ENCODE measurements at places on chromosomes 12 and 14. TPM values are rescaled to one million over a fixed set of nuclear protein-coding genes. Genes with fewer than 3 reads are reported as not detected.

DNA sequence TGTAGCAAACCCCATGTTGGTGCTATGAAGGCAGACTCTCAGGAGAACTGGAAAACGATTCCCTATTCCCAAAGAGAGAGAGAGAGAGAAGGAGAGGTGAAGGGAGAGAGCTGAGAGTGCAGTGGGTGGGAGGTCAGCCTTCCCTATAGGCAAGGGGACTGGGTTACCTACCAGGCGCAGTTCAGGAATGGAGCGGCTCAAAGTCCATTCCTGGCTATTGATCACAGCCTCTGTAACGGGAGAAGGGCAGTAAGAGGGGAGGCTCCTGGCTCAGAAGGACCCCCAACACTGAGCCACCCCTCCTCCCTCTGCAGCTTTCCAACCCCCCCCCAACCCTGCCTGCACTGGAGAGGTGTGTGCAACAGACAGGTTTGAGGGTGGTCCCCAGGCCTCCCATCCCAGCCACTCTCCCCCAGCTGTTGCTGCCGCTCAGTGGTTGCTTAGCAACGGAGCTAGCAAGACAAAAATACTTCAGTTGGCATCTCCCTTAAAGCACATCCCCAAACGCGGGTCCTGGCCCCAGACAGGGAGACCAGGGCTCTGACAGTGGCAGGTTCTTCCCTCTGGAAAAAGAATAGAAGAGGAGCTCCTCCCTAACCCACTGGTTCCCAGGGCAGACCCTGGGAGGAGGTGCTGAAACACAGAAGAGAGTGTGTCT, 3.2 kb downstream of the AGAP2 start:
- DNase-seq, result no peak

GRCh38 chr14:105425823-105426247, 6.2 kb downstream of the MTA1 start:
- DNase-seq, result no peak

- DNase-seq, result no peak
These were observed 225.5 kb upstream of the PRICKLE1 start for GRCh38 chr12:42815068-42815467.

DNA sequence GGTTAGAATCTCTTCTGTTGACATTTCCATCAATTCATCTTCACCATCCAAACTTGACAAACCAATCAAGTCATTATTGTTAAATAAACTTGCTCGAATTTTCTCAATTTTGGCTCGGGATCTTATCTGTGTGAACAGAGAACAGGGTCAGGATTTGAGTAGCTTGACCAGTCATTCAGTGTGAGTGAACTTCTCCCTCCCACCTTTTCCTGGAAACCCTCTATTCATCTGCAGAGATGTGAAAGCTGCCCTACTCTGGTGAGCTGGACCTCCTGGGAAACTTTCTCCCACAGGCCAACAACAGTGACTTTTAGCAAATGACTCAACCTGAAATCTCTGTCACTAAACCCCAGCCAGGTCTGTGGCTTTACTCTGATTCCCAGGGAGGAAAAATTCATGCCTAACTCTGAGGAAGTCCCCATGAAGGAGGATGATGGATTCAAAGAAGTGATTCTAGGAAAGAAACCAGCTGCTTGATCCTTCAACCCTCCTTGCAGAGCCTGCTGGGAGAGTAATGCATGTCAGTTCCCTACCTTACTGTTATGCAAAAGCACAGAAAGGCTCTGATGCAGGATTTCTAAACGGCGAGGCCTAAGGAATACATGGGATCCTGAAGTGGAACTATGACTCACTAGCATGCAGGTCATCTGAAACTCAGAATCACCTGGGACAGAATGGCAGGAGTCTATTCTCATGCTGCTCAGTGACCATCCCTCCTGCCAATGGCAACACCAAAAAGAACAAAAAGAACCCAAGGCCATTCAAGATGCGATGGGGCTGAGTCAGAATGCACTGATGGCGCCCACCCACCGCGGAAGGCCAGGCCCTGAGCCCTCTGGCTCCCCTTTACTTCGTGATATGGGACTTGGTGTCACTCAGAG, 58.0 kb downstream of the TRAFD1 start:
- no peak for DNase-seq

DNA sequence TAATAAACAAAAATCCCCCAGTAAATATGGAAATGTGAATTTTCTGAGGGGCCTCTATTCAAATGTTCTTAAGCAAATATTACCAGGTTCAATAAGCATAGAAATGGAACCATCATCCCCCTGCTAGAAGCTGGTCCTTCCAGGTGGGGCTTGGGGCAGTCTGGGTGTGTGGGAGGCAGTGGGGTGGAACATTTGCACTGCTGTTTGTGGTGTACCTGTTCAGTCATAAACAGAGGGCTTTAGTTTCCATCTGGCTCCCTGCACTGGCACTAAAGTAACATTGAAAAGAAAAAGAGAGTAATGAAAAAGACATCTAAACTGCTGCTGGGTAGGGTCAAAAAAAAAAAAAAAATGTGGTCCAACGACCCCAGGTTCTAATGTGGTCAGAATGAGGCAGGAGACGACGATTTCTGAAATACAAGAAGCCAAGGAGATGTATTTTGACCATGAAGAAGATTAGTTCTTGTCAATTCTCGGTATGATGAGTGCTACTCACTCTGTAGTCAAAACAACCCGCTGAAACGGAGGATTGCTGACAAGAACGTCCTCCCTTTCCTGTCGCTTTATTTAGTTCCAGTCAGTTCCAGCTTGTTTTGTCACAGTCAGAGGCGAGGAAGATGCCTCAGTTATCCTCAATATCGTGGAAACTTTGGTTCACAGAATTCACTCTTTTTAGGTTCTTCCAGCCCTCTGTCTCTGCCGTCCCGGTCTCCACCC, 44.2 kb upstream of the MANSC4 start:
- DNase-seq, result no peak

DNA sequence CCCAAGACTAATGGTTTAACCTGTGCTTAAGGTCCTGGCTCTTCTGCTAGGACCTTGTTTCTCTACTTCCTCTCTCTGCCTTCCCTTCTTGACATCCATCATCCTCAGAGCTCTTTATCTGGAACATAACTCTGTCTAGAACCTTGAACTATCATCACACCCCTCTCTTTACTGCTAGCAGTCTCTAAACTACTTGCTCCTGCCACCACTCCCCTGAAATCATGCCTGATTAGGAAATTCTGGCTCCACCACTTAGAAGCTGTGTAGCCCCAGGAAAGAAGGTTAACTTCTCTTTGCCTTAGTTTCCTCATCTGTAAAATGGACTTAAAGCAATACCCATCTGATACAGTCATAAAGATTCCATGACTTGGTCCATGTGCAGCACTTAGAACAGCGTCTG, 9.1 kb downstream of the SLC38A1 start:
- no peak for DNase-seq

DNA sequence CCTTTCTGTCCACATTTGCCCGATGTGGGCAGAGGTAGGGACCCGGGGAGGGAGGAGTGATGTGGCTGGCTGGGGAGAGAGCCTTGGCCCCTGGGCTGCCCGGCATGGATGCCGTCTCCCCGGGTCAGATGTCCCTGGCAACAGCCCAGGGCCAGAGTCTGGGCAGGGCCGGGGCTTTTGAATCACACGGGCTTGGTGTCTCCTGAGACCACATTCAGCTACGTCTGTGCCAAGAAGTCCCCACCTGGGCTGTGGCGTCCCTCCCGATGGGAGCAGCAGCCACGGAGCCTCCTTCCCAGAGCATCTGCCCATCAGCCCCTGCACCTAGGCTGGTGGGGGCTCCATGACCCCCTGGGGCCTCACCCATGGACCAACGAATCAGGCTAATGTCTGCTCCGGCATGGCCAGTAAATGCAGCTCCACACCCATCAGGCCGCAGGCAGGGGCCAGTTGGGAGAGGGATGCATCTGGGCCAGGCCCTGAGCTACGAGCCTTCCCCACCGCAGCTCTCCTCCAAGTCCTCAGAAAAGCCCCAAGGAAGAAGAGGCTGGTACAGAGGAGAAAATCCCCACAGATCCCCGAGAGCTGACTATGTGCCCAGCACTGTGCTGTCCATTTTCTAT, 109.4 kb downstream of the RFLNA start:
- DNase-seq, result no peak

DNA sequence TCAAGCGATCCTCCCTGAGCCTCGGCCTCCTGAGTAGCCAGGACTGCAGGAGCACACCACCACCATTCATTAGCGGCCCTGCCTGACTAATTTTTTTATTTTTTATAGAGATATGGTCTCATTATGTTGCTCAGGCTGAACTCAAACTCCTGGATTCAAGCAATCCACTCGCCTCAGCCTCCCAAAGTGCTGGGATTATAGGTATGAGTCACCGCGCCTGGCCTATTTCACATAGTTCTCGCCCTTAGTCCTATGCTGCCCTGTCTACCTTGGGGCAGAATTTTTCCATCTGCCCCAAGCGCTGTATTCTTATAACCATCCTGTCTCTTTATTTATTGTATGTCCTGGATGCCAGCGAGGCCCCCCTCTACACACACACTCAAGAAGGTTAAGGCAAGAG, 50.9 kb upstream of the BCL2L14 start:
- DNase-seq, result no peak

GRCh38 chr14:40601063-40601462, 1005.6 kb upstream of the LRFN5 start:
- no peak for DNase-seq

DNA sequence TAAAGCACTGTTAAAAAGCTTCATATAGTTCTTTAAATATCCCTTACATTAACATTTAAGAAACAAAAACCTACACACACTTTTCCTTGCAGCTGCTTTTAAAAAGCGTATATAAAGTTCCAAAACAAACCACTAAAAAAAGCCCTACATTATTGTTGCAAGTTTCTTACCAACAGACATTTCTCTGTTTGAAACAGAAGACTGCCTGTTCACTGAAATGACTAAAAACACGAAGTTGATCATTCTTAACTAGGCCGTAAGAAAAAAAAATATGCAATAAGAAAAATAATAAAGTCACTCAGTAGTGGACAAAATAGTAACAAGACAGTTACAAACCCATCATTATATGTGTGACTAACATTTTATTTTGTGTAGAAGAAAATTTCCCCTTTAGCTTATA, 37.3 kb downstream of the KIF21A start:
- no peak for DNase-seq

DNA sequence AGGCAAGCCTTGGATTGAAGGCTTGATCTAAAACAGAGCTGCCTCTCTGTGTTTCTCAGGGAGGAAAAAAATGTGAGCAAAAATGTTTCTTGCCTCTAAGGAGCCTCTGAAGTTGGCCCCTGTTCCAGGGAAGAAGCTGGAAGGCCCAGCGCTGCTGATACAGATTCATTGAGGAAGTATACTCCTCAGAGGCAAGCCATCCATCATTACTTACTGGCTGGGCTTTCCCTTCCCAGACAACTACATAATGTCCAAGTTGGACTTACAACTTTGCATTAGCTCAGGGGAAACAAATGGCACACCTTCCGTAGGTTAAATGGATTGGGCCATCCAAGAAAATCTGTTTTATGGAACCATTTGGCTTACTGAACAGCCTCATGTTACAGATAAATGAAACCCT, 263.7 kb upstream of the SEL1L start:
- no peak for DNase-seq

GRCh38 chr12:40261937-40262336, 37.1 kb downstream of the LRRK2 start:
- no peak for DNase-seq

GRCh38 chr12:49200919-49201594, 12.2 kb upstream of the TUBA1A start:
- DNase-seq, result no peak

Gene PROX2
- not detected for total RNA-seq

Gene ANG
- total RNA-seq, result 50.0 TPM

Gene CLEC4C
- not detected for total RNA-seq

Gene BCAT1
- total RNA-seq, result 7.4 TPM

Gene KDM2B
- 14.7 TPM for total RNA-seq

Data from colonic mucosa (tissue), 4 donors.